Activated naive CD8-positive, alpha-beta T cell treated with anti-CD3 and anti-CD28 coated beads, Interleukin-2, amount 10 ng/mL, durations not matched to agents 7 days and 5 days (primary cell): ENCODE measurements at places on chromosomes 6 and 20. TPM values are rescaled to one million over a fixed set of nuclear protein-coding genes. Genes with fewer than 3 reads are reported as not detected.
A peak's percentile ranks its signal among the peaks of the same experiment; 100 is the strongest.

The UNC93A gene
- not detected for total RNA-seq

The HLA-C gene
- 1,328 TPM for total RNA-seq

The SRSF12 gene
- total RNA-seq = not detected

DNA sequence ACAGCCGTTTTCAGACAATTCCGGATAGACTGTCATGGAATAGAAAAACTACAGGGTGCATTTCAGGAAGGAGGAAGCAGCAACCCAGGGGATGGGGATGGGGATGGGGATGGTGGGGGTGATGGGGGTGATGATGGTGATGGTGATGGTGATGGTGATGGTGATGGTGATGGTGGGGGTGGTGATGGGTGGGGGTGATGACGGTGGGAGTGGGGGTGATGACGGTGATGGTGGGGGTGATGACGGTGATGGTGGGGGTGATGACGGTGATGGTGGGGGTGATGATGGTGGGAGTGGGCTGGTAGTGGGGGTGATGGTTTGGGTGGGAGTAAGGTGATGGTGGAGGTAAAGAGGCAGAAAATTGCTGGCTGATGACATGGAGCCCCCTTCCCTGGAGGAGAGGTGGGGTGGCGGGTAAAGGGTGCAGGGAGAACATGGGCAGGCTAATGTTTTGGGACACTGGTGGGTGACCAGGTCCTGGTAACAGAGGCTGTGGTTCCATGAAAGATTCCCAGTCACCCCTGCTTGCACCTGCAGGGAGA lies 17.5 kb downstream of the LAMA5 start:
- DNase-seq = no peak

DNA sequence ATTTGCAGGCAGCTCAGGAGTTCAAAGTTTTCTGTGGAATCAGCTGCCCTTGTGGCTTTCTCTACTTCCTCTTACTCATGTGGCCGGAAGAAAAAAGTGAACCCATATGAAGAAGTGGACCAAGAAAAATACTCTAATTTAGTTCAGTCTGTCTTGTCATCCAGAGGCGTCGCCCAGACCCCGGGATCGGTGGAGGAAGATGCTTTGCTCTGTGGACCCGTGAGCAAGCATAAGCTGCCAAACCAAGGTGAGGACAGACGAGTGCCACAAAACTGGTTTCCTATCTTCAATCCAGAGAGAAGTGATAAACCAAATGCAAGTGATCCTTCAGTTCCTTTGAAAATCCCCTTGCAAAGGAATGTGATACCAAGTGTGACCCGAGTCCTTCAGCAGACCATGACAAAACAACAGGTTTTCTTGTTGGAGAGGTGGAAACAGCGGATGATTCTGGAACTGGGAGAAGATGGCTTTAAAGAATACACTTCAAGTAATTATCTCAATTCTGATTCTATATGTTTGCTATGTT lies 1.1 kb downstream of the MGME1 start:
- DNase-seq = peak; percentile 47

GRCh38 chr6:38824243-38824894 lies 109.3 kb downstream of the DNAH8 start:
- DNase-seq = no peak

GRCh38 chr6:133198725-133199124 lies 42.4 kb upstream of the EYA4 start:
- DNase-seq = no peak

- DNase-seq = no peak
Observed at GRCh38 chr20:41050361-41051008, 21.9 kb downstream of the TOP1 start.

DNA sequence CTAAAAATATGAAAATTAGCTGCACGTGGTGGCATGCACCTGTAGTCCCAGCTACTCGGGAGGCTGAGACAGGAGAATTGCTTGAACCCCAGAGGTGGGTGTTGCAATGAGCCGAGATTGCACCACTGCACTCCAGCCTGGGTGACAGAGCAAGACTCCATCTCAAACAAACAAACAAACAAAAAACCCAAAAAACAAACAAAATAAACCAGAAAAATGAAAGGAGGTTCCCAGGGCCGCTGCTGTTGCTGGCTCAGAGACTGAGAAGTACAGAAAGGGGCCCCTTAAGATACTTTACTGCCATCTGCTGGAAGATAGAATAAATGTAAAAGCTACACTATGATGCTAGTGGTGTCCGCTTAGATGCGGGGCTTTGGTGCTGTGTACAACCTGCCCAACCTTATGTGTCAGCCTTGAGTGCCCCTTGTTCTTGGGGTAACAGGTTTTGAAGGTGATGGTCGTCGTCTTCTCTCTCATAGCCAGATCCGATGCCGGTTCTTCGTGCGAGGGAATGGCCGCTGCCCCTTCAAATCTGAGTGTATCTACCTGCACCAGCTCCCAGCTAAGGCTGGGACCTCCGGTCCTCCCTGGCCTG lies 2.8 kb upstream of the FANCE start:
- no peak for DNase-seq

DNA sequence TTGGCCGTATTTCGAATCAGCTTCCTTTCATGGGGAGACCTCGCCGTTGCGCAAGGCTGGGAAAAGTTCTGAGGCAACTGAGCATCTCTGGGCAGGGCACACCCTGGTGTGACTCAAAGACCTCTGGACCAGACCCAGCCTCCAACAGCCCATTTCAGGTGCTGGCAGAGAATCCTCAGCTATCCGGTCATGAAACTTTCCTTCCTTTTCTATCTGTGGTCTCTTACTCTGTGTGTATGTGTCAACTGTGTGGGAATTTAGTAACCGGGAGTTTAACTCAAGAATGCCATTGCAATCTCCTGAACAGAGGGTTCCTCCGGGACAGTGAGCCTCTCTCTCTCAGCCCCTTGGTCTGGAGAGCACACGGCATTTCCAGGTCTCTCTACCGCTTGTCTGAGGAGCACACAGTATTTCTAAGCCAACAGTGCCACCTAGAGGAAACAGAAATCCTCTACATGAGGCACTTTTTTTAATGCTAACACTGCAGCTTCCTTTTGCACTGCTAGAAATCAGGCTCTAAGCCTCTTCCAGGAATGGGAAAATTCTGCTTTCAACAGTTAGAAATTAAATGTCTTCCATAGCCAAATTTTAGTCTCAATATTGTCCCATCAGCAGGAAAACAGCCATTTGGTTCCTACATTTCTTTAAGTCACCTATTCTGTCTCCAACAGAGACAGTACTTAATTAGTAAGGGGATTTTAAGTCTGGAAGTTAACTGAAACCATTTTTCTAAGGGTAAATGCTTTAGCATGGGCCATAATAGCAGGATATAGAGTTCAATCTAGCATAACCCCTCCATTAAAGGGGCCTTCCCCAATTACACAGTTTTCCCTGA lies 32.7 kb downstream of the PLN start:
- no peak for DNase-seq

DNA sequence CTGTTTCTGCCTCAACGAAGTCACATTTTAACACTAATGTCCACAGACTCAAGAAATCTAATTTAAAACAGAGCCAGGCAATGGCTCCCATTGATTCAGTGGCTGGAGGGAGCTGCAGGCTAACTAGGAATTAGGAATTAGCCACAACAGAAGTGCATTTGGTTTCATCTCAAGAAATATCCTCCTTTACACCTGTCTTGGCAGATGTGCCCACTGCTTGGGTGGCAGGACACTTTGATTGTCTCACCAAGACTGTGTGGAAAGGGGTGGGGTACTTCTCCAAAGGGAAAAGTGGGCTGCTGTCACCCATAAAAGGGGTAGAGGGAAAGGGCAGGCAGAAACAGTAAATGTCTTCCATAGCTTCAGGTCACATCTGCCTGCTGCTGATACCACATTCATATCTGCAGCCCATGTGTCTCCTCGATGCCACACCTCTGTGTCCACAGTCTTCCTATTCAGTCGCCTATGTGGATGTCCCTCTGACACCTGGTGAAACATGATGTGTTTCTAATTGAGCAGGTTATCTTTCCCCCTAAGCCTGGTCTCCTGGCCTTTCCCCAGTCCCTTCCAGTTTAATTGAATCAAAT lies 10.9 kb upstream of the OSER1 start:
- DNase-seq = no peak

DNA sequence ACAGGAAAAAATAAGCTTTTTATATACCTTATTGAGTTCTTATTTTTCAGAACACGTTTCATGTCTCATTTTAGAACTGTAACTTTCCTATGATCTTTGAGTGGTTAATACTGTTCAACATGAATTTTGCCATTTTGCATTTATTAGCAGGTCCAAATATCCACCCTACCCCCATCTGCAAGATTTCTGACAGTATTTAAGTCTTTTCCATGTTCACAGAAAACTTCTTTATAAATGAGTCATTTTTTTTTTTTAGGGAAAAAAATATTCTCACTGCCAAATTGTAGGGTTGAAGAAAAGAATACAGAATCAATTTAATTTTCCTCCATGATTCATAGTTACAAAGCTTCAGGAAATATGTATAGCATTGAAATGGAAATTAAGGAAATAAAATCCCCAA lies 101.8 kb downstream of the COL21A1 start:
- DNase-seq = no peak
